CD4-positive, alpha-beta T cell treated with Interleukin-1 beta for 1 hour (primary cell): ENCODE measurements at places on chromosomes 12 and 14.
A peak's percentile ranks its signal among the peaks of the same experiment; 100 is the strongest.

- DNase-seq: no peak
Measured at GRCh38 chr14:50501642-50502041, 30.7 kb downstream of the MAP4K5 start.

GRCh38 chr12:117484901-117485300 lies 123.5 kb upstream of the NOS1 start:
- no peak for DNase-seq

DNA sequence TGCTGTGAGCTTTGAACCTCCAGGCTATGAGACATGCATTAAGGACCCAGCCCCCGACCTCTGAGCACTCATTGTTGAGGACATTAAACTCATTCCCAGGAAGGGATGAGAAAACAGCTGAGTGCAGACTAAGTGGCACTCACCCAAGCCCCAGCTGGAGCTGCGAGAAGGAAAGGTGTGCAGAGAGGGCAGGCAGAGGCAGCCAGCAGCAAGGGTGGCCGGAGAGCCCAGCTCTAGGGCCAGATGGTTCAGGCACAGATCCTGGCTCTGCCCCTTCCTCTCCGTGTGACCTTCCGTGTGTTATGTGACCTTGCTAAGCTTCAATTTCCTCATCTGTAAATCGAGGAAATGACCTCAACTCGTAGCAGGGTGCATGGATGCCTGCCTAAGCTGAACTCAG lies 3.7 kb downstream of the TSPAN11 start:
- no peak for DNase-seq

DNA sequence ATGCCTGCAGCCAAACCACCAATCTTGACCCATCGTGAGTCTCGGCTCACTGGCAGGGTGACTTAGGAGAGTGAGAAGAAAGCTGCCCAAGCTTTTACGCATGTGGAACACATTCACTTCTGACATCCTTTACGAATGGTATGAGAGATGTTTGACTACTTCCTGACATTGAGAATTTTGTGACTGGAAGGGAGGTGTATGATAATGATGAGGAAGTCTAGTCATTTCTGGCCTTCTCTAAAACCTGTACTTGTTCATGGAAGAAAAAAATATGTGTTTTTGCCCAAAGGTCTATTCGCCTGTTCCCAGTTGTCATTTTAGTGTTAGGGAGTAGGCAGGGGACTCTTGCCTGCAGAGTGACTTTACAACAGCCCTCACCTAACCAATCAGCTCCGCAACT lies 227.2 kb upstream of the ATP2B1 start:
- DNase-seq: no peak

DNA sequence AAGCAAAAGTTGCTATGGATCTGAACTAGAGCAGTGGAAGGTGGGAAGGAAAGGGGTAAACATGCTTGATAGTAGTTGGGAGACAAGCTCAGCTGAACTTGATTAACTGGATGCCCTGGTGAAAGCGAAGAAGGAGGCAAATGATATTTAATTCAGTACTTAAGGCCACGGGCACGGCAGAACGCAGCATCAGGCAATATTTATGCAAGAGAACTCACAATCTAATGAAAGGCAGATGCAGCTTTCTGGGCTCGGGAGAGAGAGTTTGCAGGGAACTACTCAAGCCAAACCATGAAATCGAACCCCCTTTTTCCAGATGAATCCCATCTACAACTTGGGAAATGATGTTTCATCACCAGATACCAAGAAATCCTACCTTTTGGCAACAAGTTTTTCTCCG lies 3.5 kb upstream of the CNIH1 start:
- no peak for DNase-seq

- DNase-seq: no peak
Measured at GRCh38 chr12:70876952-70877351, 43.6 kb downstream of the PTPRR start.

DNA sequence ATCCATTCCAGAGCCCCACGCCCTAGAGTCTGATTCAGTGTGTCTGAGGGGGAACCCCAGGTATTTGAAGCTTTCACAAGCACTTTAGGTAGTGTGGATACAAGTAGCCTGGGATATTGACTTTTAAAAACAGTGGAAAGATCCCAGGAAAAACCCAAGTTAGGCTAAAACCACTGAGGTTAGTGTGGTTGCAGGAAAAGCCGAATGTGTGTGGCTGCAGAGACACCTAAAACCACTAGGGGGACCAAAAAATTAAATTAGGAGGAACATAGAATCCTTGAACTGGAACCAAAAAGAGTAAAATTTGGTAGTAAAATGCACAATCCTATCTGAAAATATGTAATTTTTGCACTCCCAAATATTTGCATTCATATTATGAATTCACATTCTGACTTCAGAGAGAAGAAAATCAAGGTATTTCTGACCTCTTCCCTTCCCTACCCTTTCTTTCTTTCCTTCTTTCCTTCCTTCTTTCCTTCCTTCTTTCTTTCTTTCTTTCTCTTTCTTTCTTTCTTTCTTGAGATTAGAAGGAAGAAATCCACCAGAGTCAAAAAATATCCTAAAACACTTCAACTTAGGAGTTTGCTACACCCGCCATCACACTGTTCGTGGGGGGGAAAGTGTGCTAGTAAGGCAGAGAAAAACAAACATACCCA lies 37.8 kb downstream of the SLCO1A2 start:
- no peak for DNase-seq

DNA sequence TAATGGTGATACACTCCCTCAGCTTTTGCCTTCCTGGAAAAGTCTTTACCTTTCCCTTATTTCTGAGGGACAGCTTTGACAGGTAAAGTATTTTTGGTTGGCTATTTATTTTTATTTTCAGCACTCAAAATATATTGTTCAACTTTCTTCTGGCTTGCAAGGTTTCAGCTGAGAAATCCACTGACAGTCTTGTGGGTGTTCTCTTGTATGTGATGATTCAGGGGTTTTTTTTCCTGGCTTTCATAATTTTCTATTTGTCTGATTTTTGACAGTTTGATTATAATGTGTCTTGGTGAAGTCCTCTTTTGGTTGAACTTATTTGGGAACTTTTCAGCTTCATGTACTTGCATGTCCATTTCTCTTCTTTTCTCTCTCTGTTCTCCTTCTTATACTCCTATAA lies 73.7 kb upstream of the OTOGL start:
- DNase-seq: no peak

DNA sequence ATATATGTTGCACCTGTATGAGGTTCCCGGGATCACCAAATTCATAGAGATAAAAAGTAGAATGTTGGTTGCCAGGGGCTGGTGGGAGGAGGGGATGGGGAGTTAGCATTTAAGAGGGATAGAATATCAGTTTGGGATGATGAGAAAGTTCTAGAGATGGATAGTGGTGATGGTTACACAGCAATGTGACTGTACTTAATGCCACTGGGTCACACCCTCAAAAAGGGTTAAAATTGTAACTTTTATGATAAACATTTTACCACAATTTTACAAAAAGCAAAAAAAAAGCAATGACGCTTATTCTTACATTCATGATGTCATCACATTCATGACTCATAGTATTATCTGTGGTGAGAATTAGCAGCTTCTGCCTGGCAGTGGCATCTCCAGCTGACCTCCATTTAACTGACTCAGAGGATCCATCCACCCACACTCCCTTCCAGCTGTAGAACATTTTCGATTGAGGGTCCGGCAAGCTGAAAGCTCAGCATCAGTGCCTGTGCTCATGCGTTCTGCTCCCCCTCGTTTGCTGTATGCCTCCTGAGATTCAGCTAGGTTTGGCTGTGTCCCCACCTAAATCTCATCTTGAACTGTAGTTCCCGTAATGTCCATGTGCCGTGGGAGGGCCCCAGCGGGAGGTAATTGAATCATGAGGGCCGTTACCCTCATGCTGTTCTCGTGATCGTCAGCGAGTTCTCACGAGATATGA lies 64.8 kb upstream of the TMEM260 start:
- DNase-seq: no peak

- DNase-seq: no peak
Measured at GRCh38 chr12:14258575-14258940, 106.9 kb upstream of the ATF7IP start.

DNA sequence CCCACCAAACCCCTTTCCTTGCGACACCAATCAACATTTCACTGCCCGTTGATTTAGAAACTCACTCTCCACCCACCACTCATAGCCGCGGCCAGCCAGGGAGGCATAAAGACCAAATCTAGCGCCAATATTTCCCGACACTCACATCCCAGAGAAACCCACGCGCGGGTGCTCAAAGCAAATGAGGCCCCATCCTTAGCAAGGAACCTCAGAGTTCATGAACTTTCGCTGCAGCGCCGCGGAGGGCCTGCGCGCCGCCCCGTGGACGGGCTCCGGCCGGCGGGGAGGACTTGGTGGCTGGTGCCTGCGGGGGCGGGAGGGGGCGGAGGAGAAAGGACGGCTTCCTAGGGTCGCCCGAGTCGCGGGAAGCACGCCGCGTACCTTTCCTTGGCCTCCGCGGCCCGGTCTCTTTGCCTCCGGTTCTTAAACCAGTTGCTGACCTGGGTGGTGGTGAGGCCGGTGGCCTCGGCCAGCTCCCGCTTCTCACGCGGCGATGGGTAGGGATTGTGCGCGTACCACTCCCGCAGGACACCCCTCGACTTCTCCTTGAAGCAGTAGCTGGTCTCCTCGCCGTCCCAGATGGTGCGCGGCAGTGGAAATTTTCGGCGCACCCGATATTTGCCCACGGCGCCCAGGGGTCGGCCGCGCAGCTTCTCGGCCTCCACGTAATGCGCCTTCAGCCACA lies 886 bp downstream of the SIX1 start:
- no peak for DNase-seq

GRCh38 chr12:61915420-61915819 lies 344.8 kb upstream of the USP15 start:
- no peak for DNase-seq

- DNase-seq: no peak
Measured at GRCh38 chr14:68337279-68337678, 455.6 kb downstream of the ZFP36L1 start.

GRCh38 chr14:79016828-79017505 lies 846.8 kb downstream of the NRXN3 start:
- no peak for DNase-seq

GRCh38 chr14:76695263-76695920 lies 65.9 kb upstream of the VASH1 start:
- no peak for DNase-seq

GRCh38 chr12:109286652-109287051 lies 22.4 kb downstream of the FOXN4 start:
- no peak for DNase-seq

GRCh38 chr14:76196980-76197695 lies 45.4 kb downstream of the GPATCH2L start:
- DNase-seq: no peak

DNA sequence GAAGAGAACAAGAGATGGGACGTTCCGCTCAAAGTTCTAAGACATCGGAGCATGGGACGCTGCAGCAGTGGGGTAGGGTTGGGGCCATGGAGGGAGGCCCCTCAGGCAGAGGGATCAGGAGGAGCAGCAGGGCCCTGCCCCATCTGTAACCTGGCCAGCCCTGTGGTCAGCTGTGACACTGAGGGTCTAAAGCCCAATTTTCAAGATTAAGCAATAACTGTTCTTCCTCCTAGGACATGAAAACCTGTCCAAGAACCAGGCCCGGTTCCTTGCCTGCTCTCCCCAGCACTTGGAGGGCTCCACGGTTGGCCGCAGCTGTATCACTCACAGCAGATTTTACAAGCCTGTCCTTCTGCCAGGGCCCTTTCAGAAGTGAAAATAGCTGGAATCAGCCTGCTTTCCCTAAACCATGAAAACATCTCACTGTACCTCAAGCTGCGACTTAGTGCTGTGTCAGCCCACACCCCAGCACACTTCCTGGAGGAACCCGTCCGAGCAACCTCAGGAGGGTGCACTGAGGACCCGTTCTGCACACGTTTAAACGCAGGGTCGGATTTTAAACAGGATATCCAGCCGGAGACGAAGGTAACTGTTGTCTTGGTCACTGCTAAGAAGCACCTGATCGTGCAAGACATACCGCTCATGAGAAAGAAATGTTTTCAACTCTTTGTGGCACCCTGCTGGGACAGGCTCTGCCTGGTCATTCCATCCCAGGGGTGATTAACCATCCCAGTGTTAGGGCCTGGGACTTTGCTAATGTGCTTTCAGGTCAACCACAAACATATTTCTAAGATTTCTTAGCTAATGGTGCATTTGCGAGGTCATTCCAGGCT lies 201.9 kb upstream of the DIO3 start:
- no peak for DNase-seq

GRCh38 chr12:67698672-67699581 lies 50.4 kb downstream of the DYRK2 start:
- peak; percentile 51 for DNase-seq

GRCh38 chr12:30515351-30515750 lies 180.3 kb downstream of the IPO8 start:
- DNase-seq: no peak

DNA sequence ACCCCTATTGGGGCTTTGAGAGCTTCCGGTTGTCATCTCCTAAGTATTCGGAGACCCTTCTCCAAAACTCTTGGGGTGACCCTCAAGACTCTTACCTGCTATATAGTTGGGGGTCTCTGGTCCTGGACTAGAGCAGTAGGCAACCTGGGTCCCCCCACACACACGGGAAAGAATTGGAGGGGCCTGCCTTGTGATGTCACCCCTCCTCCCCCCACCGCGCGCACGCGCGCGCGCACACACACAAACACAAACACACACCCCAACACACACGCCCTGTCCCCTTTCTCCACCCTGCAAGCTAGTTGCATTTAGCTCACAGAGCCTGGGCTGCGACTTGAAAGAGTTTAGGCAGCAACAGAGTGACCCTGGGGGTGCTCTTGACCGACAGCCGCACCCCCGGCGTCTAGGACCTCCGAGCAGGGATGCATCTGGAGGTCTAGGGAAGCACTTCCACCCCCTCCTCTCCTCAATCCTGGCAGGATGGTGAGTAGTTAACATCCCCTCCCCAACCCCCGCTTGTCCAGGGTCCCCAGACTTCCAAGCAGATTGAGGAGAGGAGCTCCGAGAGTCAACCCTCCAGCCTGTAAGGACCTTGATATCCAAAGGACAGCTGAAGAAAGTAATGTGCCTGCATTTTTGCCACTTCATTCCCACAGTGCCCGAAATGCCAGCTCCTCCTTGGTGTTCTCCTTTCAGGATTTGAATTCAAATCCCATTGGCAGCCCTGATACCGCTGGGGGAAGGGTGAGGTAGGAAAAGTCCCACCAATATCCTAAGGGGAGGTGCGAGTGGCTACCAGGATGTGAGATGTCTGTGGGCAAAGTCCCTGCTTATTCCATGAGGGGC lies 1.4 kb upstream of the DNAJC14 start:
- DNase-seq: peak; percentile 69

DNA sequence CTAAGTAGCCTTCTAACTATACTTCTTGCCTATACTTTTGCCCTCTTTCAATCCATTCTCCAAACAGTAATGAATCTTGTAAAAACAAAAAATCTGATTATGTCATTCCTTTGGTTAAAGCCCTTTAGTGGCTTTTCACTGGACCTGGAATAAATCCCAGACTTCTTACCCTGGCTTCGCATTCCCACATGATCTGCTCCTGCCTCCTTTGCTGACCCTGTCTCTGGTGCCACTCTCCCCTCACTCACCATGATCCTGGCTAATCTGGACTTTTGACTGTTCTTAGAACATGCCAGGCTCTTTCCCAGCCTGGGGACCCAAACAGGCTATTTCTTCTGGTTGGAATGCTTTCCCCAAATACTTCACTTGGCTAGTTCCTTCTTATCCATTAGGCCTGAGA lies 7.9 kb downstream of the MIA2 start:
- no peak for DNase-seq

GRCh38 chr12:8036346-8036745 lies 3.8 kb downstream of the FOXJ2 start:
- DNase-seq: no peak
